ENCODE measurements at places on chromosomes 13 and 19. TPM values are rescaled to one million over a fixed set of nuclear protein-coding genes. Genes with fewer than 3 reads are reported as not detected.

DNA sequence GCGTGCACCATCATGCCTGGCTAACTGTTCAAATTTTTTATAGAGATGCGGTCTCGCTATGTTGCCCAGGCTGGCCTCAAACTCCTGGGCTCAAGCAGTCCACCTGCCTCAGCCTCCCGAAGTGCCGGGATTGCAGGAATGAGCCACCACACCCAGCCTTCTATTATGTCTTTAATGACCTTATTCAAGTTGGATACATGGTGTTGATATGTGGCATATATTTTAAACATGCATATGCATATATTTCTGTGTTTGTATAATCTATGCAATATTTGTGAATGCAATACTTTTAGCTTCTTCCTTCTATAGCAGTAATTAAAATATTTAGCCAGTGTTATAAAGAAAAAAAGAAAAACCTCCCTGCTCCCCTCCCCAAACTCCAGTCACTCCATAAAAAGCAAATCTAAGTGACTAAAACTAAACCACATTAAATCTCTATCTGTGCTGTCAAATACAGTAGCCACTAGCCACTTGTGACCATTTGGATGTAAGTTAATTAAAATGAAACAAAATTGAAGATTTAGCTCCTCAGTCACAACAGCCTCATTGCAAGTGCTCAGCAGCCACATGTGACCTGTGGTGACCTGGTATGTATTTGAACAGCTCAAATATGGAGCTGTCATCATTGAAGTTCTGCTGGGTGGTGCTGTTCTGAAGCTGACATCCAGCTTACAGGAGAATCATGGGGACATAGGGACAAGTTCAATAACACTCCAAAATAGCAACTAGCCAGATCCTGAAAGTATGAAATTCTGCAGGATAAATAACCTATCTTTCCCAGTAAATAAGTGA, 27.4 kb downstream of the FCGBP start:
- no peak for DNase-seq

DNA sequence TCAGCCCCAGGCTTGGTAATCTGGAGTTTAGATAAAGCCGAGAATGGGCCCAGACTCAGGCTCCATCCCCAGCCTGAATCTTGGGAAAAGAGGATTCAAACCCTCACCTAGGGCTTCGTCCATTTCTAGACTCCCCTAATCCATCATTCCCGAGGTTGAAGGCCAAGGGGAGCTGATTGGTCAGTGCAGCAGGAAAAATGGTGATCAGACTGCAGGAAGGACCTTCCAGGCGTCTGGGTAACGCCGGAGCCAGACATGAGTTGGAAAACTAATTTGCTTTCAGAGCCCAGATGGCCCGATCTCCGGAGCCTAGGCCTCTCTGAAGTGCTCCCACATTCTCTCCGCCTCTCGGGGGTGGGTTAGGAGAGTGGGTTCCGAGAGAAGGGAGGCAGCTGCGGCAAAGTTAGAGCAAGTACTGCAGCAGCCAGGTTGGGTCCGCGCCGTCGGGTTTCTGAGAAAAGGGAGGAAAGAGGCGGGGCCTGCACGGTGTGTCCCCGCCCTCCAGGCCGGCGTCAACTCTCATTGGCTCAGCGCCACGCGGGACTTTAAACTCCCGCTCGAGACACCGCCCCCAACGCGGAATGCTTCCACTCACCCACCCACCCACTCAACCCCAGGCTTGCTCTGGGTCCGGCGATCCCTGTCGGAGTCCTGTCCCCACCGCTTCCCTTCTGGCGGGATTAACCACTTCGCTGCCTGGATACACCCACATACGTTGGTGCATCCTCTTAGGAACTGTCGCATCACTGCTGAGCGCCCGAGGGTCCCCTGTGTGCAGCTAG, 788 bp upstream of the RTBDN start:
- peak; percentile 57 for DNase-seq

DNA sequence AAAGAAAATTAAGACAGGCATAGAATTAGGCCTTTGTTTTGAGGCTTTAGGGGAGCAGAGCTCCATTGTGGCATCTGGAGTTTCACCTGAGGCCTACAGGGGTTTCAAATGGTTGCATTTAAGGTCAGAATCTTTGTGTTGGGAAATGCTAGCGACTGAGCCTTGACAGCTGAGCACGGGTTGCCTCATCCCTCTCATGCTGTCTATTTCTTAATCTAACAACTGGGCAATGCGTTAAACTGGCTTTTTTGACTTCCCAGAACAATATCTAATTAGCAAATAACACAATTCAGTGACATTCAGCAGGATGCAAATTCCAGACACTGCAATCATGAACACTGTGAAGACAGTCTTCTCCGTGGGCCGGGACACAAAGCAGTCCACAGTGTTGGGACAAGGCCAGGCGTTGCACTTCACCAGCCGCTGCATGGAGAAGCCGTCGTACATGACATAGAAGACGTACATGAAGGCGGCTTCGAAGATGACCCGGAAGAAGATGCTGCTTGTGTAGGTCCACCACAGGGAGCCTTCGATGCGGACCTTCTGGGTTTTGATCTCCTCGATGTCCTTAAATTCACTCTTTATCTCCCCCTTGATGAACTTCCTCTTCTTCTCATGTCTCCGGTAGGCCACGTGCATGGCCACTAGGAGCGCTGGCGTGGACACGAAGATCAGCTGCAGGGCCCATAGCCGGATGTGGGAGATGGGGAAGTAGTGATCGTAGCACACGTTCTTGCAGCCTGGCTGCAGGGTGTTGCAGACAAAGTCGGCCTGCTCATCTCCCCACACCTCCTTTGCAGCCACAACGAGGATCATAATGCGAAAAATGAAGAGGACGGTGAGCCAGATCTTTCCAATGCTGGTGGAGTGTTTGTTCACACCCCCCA, 3.8 kb downstream of the GJB2 start:
- peak; percentile 37 for DNase-seq

ZNF878 gene
- total RNA-seq, result 3.0 TPM

Data from neural progenitor cell (in vitro differentiated cells).